ENCODE measurements at places on chromosomes 5 and 9.

DNA sequence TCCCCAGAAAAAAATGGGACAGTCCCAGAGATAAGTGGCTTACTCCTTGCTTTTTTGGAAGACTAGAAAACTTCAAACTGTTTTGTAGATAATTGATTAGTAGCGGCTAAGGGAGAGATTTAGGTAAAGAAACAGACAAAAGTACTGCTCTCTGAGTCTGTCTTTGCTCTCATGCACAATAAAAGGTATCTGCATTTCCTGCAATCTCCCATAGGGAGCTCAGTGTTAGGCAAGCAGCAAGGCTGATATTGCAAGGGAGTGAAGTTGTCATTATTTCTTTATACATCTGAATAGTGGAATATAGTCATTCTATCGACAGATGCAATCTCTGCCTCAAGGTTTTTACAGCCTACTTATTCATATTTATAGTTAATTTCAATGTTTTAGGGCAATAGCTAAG is 54.9 kb upstream of the CAMK4 start:
- no peak for DNase-seq

GRCh38 chr5:10645146-10645545 is 81.3 kb downstream of the ANKRD33B start:
- DNase-seq: no peak

DNA sequence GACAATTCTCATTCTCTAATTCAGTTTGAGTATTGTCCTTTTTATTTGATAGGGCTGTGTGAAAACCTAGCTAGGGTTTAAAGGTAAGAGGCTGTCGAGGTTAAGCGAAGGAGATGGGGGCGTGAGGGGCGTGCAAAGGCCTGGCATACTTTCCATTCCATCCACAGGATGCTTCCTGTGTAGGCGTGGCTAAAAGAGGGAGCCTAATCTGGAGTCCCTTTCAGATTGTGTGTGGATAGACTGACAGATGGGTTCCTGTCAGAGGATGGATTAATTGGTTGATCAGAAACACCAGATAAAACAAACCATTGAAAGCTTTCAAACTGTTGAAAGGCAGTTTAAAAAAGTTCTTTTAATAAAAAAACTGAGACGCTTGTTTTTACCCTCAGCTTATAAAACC is 1.1 kb upstream of the ELL2 start:
- DNase-seq: no peak

- DNase-seq: no peak
These were observed 138.0 kb downstream of the GAPVD1 start for GRCh38 chr9:125399666-125400065.

GRCh38 chr9:107465467-107466451 is 23.8 kb downstream of the KLF4 start:
- peak; percentile 17 for DNase-seq

DNA sequence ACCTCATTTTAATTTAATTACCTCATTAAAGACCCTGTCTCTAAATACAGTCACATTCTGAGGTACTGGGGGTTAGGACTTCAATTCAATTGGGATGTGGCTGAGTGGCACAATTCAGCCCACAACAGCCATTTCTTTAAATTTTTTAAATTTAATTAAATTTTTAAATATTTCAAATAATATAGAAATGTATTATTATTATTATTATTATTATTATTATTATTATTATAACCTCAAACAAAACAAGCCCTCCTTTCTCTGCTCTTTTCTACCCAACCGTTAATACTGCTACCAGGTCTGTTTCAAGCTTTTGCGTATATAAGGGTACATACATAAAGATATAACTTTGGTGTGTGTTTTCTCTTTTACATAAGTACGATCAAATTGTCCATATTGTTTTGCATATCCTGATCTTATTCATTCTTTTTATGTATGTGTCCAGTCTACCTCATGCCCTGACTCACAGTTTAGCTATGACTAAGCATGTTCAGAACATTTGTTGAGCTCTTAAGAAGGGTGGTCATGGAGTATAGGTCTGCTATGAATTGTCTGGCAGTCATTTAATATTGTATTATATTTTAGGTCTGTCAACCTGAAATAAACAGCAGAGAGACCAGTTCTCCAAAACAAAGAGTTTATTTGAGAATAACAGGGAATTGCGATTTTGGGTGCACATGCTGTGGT is 16.1 kb upstream of the RAB14 start:
- no peak for DNase-seq

DNA sequence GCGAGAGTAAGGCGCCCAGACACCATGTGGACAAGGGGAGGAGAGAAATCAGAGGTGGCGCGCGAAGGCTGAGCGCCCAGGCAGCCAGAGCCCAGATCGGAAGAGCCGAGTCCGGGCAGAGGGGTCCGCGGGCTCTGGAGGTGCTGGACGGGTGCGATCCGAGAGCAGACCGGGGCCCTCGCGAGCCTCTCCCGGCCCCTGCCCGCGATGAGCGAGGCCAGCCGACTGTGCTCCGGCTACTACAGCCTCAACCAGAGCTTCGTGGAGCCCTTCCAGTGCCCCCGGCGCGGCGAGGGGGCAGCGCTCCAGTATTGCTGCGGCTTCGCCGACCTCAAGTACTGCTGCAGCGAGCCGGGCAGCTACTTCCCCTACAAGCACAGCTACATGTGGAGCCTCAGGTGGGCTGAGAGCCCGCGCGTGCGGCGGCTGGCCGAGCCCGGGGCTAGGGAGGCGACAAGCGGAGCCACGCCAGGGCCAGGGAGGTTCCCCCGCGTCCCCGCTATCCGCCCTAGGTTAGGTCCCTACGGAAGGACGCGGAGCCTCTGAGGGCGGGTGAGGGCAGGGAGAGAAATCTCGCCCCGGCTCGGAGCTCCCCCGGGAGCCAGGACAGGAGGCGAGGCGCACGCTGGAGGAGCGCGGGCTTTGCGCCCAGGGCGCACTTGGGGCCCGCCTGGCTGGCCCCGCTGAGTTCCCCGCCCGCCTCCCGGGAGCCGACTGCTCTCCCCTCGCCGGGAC is at the start of gene SHISAL2B:
SHISAL2B (plus strand) TSS at position 87 of the 735 bp plus-strand sequence; CDS start at position 208, 121 bp downstream.
- DNase-seq: no peak

DNA sequence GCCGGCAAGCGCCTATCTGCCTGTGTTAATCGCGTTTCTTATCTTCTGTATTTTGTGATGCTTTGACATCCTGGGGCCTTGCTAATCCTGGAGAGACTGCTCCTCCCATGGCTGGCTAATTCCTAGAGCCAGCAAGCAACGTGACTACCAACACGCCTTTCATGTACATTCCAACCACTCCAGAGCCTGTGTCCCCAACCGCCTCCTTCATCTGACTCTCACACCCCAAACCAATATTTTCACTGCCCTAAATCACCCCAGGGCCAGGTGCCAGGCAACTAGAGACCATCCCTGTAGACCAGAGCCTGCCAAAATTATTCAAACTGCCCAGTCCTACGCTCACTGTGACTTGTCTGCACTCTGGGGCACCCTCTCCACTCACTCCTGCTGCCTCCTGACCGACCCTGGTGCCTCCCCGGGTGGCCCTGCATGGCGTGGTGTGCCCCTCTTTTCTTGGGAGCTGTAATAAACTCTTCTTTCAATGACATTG is 50.5 kb upstream of the COL5A1 start:
- DNase-seq: no peak

- no peak for DNase-seq
These were observed 663.4 kb downstream of the PTPRD start for GRCh38 chr9:9949368-9949767.

DNA sequence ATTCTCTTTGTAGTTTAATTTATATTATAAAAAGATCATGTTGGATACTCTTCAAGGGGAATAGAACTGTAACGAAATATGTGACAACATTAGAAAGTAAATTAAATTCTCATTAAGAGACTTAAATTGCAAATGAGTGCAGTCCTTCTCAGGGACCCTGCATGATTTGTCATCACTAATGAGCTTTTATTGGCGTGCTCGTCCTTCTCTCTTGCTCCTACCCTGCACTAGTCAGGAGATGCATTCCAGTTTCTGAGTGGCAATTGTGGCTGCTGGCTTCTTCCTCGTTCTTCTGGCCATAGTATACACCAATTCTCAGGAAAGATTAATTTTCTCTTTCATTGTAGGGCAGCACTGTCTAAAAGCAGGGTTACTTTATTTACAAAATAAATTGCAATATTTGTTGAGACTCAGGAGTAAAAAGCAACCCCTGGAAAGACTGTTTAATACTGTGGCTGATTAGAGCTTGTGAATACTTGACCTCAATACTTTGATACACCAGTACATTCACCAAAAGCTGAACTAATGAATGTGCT is 376.3 kb upstream of the CHD1 start:
- no peak for DNase-seq

DNA sequence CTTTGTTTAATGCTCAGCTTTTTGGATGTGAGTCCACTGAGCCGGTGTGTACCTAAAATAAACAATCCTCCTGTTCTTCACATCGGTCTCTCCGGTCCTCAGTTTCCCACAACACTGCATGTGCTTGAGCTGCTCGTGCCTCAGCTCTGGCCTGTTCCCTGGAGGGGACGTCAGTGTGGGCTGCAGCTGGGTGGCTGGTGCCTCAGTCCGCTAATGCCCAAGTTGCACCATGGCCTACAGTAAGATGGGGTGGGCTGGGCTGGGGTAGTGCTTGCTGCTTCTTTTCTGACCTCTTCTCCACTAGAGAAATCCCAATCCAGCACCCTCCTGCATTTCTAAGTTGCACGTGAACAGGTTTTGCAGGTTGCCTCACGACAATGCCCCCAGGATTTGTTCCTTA is 595 bp upstream of the BTNL9 start:
- DNase-seq: no peak

DNA sequence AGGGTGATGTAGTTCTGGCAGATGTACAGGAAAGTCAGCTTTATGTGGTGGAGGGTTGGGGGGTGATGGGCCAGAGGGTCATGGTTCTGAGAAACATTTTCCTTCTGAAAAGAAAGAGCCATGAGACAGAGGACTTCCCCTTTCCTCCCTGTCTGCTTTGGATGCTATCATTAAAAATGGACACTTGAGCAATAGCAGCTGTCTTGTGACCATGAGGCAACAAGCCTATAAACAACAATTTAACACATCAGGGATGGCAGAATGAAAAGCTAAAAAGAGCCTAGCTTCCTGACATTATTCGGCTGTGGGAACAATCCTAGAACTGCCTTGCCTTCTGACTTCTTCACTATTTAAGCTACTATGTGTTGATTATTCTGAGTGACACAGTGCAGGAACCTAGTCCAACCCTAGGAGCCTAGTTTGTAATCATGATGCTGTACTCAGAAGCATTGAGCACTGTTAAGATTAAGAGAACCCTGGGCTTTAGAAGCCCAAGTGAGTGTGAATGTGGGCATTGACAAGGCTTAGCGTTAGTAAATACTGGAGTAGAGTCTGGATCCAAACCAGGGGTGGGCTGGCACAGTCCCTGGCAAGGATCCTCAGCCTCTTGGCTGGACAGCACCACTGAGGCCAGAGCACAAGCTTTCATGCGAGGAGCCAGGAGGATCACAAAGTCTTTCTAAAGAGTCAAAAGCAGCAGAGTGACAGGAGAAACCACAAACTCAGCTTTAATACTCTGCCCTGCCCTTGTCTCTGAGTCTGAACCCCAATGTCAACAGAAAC is 178.5 kb upstream of the EGFLAM start:
- no peak for DNase-seq

All from stimulated activated CD4-positive, alpha-beta T cell treated with anti-CD3 and anti-CD28 coated beads, Interleukin-4, amount 100 ng/mL, for 1 hour (primary cell).